GM23338 (cell line): ENCODE measurements at places on chromosomes 6 and 20.

DNA sequence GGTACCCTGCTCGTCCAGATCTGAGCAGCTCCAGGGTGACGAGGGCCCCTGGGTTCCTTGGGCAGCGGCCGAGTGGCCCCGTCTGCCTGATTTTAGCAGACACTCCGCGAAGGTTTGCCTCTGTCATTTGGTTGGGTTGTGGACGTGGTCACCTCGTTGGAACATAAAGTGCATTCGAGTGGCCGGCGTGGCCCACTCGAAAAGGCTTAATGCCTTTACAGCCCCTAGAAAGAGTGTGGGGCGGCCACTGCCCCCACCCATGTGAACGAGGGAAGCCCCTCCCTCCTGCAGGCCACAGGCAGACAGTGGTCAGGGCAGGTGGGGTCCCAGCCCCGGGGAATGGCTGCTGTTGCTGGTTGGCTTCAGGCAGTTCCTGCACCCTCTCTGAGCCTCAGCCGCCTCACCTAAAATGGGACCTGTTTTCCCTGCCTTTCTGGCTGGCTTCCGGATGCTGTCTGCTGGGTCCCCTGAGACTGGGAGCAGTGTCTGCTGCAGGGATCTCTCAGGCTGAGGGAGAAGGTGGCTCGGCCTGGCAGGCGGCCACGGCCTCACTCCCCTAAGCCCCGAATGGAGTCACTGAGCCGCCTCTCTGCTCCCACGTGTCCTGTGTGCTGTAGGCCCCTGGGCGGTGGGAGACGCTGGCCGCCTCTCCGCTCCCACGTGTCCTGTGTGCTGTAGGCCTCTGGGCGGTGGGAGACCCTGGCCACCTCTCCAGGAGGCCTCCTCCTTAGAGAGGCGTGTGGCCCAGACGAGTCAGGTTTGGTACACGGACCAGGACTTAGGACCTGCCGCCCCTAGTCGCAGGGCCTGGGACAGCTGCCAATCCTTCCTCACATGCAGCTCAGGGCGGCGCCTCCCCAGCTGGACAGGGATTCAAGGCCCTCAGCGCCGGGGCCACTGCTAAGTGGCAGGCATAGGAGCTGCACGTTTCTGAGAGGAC, 233.0 kb downstream of the ERMARD start:
- H3K27ac ChIP-seq = no peak overlapping the region
- no peaks in the 10 kb centered on the region for H3K27me3 ChIP-seq
- H3K36me3 ChIP-seq = no peaks in the 10 kb centered on the region
- DNase-seq = no peak

- no peak for DNase-seq
- no peaks in the 10 kb centered on the region for H3K27me3 ChIP-seq
- no peaks in the 10 kb centered on the region for H3K4me1 ChIP-seq
- no peaks in the 10 kb centered on the region for H3K36me3 ChIP-seq
- H3K4me3 ChIP-seq = no peak overlapping the region
Observed at GRCh38 chr6:12163149-12163548, 127.0 kb upstream of the EDN1 start.

- H3K27ac ChIP-seq = no peak overlapping the region
- no peaks in the 10 kb centered on the region for H3K27me3 ChIP-seq
- H3K4me3 ChIP-seq = no peak overlapping the region
- DNase-seq = no peak
Observed at GRCh38 chr6:1911474-1911873, 301.8 kb downstream of the FOXC1 start.

DNA sequence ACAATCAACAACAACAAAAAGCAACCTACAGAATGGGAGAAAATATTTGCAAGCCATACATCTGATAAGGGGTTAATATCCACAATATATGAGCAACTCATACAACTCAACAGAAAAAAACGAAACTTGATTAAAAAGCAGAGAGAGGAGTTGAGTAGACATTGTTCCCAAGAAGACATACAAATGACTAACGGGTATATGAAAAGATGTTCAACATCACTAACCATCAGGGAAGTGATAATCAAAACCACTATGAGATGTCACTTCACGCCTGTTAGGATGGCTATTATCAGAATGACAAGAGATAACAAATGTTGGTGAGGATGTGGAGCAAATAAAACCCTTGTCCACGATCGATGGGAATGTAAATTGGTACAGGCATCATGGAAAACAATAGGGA, 145.9 kb downstream of the NRN1 start:
- H3K27ac ChIP-seq = no peak overlapping the region
- H3K4me1 ChIP-seq = no peaks in the 10 kb centered on the region
- no peaks in the 10 kb centered on the region for H3K27me3 ChIP-seq
- H3K4me3 ChIP-seq = no peak overlapping the region

GRCh38 chr6:2231438-2231837, 14.0 kb downstream of the GMDS start:
- no peaks in the 10 kb centered on the region for H3K36me3 ChIP-seq
- H3K27me3 ChIP-seq = no peaks in the 10 kb centered on the region
- H3K4me3 ChIP-seq = no peak overlapping the region
- H3K4me1 ChIP-seq = peaks cover 17% of the 10 kb centered on the region; the same call in 1 of the 2 replicates

DNA sequence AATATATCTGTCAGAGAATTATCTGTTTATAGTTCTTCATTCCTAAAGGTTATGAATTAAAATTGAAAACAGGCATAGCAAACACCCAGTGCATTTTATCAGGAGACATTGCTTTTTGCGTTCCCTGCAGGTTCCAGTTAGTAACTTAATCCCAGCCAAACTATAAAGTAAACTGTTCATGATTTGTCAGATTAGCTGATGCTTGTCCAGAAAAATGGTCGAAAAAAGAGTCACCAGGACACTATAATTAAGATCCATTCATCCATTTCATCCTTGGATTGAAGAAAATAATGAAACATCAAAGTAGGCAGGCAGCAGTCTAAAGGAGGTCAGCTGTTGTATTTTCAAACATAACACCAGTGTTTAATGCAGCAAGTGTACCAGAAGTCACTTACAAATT, 75.9 kb downstream of the EPHA7 start:
- no peaks in the 10 kb centered on the region for H3K36me3 ChIP-seq
- no peak overlapping the region for H3K27ac ChIP-seq
- H3K4me1 ChIP-seq = no peaks in the 10 kb centered on the region; the same call in 1 of the 2 replicates
- no peak overlapping the region for H3K4me3 ChIP-seq
- DNase-seq = no peak

DNA sequence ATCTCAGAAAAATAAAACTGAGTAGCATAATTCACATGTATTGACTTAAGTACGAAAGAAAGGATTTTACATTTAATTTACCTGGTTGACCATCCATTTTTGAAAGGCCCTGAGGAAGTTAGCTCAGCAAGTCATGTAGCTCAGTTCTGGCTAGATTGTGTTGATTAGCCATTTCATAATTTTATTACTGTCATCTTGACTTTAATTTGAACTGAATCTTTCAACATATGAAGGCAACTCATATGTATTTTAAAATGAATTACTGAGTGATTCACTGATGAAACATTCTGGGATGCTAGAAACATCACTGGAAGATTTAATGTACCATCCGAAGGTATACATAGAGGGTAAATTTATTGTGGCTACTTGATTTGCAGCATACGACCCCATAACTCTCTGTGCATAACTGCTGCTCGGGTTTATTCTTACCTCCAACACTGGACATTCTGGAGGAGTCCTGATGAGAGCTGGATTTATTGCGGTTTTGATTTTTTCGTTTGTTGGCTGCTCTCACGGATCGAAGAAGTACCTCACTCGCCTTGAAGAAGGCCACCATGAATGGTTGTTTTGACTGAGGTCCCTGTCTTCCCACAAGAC, 101.7 kb downstream of the BMP5 start:
- no peak overlapping the region for H3K27ac ChIP-seq
- no peak overlapping the region for H3K4me3 ChIP-seq
- peaks cover 11% of the 10 kb centered on the region for H3K4me1 ChIP-seq
- H3K36me3 ChIP-seq = no peaks in the 10 kb centered on the region
- no peak for DNase-seq

DNA sequence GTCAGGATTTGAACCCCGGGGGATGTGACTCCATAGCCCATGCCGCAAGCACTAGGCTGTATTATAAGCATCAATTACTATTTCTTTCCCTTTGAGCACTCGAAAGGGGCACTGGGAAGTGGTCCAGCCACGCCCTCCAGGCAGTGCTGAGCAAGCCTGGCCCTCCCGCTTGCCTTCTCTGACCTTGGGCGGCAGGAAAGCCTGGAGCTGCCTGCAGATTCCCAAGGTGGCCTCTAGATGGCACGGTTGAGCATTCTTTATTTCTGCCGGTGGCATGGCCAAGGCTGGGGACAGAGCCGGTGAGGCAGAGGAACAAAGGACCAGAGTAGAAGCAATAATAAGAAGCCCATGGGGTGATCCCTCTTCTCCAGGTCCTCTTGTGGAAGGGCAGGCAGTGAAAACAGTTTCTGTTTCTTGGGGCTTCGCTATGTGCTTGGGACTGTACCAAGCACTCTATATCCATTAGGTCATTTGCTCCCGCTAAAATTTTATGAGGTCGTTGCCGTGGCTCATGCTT, 32.0 kb downstream of the ARHGAP40 start:
- no peaks in the 10 kb centered on the region for H3K36me3 ChIP-seq
- H3K4me1 ChIP-seq = peaks cover 7% of the 10 kb centered on the region; the same call in 1 of the 2 replicates
- peak; percentile 82 for DNase-seq
- no peaks in the 10 kb centered on the region; the same call in 1 of the 2 replicates for H3K27me3 ChIP-seq

DNA sequence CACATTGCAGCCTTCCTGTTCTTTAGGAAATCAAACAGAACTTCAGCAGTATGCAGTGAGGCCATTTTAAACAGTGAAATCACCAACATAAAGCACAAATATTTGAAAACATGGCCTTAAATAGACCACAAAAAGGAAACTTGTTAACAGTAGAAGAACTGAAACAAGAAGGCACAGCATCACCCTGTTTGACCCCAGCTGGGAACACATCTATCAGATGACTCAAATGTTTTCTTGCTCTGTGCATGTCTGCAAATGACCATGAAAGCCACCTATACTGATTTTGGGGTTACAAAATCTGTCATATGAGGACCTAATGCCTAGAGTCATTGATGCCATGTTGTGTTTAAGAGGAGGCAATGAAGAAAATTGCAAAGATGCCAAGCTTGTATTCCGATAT, 123.8 kb upstream of the ADGRF1 start:
- no peak overlapping the region for H3K4me3 ChIP-seq
- no peak for DNase-seq
- H3K4me1 ChIP-seq = peaks cover 6% of the 10 kb centered on the region; the same call in 1 of the 2 replicates
- H3K27ac ChIP-seq = no peak overlapping the region

GRCh38 chr20:48749437-48749836, 78.4 kb downstream of the PREX1 start:
- H3K4me3 ChIP-seq = no peak overlapping the region
- peaks cover 35% of the 10 kb centered on the region for H3K4me1 ChIP-seq
- no peaks in the 10 kb centered on the region for H3K36me3 ChIP-seq
- DNase-seq = no peak
- H3K27me3 ChIP-seq = no peaks in the 10 kb centered on the region
- no peak overlapping the region for H3K27ac ChIP-seq

DNA sequence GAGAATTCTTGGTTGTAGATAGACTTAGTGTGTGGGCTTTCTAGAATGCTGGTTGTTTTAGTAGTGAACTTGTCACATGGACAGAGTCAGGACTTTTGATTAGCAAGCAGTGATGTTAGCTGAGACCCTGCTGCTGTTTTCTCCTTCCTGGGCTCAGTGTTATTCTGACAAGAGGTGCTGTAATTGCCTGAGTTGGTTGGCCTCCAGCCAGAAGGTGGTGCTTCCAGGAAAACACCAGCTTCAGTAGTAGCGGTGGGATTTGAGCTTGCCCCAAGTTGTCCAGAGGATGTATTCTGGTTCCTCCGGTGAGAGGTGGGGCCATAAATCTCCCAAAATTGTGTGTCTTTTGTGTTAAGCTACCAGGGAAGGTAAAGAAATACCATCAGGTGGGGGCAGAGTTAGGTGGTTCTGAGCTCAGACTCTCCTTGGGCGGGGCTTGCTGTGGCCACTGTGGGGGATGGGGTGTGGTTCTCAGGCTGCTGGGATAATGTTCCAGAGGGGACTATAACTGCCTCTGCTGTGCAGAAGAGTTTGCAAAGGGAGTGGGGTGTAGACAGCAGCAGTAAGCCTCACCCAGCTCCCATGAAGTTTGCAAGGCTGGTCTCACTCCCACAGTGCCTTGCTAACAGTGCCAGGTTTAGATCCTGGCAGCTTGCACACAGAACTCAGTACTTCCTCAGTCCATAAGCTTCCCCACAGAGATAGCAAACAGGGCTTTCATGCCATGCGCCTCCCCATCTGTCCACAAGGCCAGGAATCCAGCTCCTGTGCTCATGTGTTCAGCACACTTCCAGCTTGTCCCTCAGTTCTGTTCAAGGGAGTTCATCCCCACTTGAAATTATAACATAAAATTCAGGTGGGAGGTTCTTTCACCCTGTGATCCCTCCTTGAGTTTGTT, 278.4 kb upstream of the PTCHD4 start:
- no peak for DNase-seq
- H3K4me3 ChIP-seq = no peak overlapping the region
- H3K4me1 ChIP-seq = no peaks in the 10 kb centered on the region
- no peak overlapping the region for H3K27ac ChIP-seq

DNA sequence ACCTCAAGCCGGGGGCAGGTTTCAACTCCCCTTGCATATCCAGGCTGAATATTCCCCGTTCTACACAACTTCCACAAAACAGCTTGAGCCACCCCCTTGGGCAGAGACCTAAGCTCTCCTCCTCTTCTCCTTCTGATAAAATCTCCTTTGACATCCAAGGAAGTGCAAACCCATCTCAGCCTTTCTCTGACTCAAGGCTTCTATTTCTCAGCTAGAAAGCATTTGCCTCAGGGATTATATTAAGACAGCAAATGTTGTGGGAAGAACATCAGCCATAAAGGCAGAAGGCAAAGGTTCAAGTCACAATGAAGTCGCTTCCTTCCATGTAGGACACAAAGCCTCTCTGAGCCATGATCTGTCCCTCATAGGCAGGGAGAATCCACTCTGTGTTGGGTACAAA, 386.6 kb upstream of the ARID1B start:
- H3K36me3 ChIP-seq = no peaks in the 10 kb centered on the region
- no peak for DNase-seq
- H3K4me3 ChIP-seq = no peak overlapping the region
- H3K4me1 ChIP-seq = peaks cover 18% of the 10 kb centered on the region
- H3K27ac ChIP-seq = no peak overlapping the region

GRCh38 chr6:42532038-42532669, 31.7 kb upstream of the UBR2 start:
- no peak overlapping the region for H3K27ac ChIP-seq
- no peak overlapping the region for H3K4me3 ChIP-seq
- H3K27me3 ChIP-seq = no peaks in the 10 kb centered on the region
- no peaks in the 10 kb centered on the region for H3K36me3 ChIP-seq
- peak; percentile 80 for DNase-seq

DNA sequence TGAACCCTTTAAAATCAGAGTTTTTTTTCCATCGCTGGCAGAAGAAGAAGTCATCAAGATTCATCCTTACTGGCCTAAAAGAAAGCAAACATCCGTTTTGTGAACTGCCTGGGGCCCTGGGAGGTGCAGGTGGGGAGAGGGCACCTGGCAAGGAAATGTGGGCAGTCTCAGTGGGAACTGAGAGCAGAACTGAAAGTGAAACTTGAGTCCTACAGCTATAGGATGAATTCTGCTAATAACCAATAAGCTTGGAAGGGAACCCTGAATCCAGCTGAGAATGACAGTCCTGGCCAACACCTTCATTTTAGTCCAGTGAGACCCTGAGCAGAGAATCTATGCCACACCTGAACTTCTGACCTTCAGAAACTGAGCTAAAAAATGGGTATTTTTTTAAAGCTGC, 130.1 kb upstream of the ASCC3 start:
- no peaks in the 10 kb centered on the region for H3K36me3 ChIP-seq
- H3K4me1 ChIP-seq = no peaks in the 10 kb centered on the region
- DNase-seq = no peak

GRCh38 chr6:168368936-168369335, 49.4 kb upstream of the DACT2 start:
- H3K27ac ChIP-seq = no peak overlapping the region
- DNase-seq = no peak
- no peaks in the 10 kb centered on the region for H3K27me3 ChIP-seq
- no peak overlapping the region for H3K4me3 ChIP-seq
- no peaks in the 10 kb centered on the region for H3K36me3 ChIP-seq
- no peaks in the 10 kb centered on the region for H3K4me1 ChIP-seq
